Activated CD4-positive, alpha-beta T cell treated with anti-CD3 and anti-CD28 coated beads for 36 hours (primary cell): ENCODE measurements at places on chromosomes 13 and 19. TPM values are rescaled to one million over a fixed set of nuclear protein-coding genes. Genes with fewer than 3 reads are reported as not detected.

The LILRA6 gene
- not detected for total RNA-seq

The KLK2 gene
- total RNA-seq = not detected

The RNF113B gene
- total RNA-seq = not detected

The C5AR1 gene
- total RNA-seq = 0.79 TPM

The GPC6 gene
- not detected for total RNA-seq

The FFAR3 gene
- 2.4 TPM for total RNA-seq

The SBSN gene
- total RNA-seq = not detected

The ZNF98 gene
- not detected for total RNA-seq

The KIR3DL1 gene
- not detected for total RNA-seq

The ACER1 gene
- not detected for total RNA-seq

The TMIGD2 gene
- total RNA-seq = 16.1 TPM

The ZNF506 gene
- 41.3 TPM for total RNA-seq

The ONECUT3 gene
- total RNA-seq = not detected

The ZNF234 gene
- 10.4 TPM for total RNA-seq

The BCKDHA gene
- total RNA-seq = 25.4 TPM

The IFNL1 gene
- total RNA-seq = 0.50 TPM

The TINCR gene
- 0.27 TPM for total RNA-seq

The PPM1N gene
- 2.8 TPM for total RNA-seq

The CGB5 gene
- total RNA-seq = not detected

The PLK5 gene
- not detected for total RNA-seq

The UPF1 gene
- total RNA-seq = 74.0 TPM

The TJP3 gene
- 1.0 TPM for total RNA-seq
